ENCODE measurements at places on chromosomes 1 and 21. TPM values are rescaled to one million over a fixed set of nuclear protein-coding genes. Genes with fewer than 3 reads are reported as not detected.

Gene A3GALT2
- total RNA-seq, result not detected

Gene DYNLT5
- total RNA-seq, result 4.0 TPM

Gene CFAP74
- not detected for total RNA-seq

DNA sequence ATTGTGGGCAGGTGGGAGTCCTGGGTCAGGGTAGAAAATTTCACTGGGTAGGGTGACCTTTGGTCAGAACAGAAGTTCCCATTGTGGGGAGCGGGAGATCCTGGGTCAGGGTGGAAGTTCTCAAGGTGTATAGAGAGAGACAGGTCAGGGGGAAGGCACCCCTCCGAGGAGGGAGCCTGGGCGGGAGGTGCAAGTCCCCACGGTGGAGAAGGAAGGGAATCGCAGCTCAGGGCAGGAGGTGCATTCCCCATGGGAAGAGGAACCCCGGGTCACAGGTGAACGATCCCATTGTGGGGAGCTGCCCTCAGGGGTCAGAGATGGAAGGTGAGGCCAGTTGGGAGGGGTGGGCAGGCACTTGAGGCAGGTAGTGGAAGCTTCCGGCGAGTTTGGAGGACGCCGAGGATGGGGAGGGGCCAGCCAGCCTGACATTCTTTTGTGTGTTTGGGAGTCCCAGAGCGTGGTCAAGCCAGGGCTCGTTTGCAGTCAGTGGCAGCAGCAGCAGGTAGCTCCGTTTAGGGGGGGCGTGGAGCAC is 637 bp downstream of the LYPLA2 start:
- peak; percentile 78 for DNase-seq

DNA sequence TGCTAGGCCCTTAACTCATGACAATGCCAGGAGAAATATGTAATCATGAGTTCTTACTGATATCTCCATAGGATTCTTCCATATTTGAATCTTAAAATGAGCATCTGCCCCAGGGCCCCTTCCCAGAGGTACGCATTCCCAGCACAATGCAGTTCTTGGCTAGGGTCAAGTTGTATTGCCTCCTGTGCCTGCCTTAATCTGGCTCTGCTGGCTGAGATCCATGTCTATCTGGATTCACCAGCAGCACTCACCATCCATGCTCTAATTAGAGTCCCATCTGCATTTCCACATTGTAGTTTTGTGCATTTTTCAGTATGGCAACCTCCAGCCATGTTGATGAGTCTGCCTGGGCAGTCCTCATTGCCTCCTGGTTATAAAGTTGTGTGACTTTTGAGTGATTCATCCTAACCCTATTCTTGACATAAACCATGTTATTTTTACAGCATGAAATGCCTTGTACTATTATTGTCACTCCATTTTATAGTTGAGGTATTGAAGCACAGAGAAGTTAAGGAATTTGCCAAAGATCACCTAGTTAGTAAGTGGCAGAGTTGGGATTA is 55.9 kb downstream of the CAMSAP2 start:
- DNase-seq, result no peak

DNA sequence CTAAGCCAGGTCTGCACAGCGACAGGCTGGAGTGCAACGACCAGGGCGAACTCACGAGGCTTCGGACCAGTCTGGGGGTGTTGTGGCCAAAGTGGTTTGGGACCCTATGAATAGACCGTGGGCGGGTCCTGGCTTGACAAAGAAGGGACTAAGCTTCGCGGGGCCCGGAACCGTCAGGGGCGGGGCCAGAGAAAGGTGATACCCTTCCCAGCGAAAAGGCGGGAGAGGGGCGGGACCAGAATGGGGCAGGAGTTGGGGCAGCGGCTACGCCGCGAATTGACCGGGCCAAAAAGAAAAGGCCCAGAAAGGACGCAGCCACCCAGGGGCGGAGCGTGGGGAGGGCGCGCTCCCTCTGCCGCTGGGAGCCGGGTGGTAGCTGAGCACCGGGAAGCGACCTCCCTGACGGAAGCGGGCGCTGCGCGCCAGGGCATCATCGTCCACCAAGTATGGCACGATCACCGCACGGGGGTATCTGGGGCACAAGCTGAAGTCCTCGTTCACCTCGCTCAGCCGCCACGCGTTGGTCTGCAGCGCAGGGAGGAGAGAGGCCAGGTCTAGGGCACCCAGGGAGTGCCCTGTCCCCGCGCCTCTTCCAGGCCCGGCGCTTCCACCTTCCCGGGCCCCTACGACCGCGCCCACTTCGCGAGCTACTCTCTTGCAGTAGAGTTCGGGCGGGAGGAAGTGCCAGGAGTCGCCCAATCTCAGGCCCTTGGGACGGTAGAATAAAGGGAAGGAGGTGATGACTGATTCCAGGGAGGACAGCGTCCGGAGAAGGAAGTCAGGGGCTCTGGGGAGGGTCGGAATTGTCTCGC is 6.7 kb upstream of the FAM167B start:
- DNase-seq, result peak; percentile 84

DNA sequence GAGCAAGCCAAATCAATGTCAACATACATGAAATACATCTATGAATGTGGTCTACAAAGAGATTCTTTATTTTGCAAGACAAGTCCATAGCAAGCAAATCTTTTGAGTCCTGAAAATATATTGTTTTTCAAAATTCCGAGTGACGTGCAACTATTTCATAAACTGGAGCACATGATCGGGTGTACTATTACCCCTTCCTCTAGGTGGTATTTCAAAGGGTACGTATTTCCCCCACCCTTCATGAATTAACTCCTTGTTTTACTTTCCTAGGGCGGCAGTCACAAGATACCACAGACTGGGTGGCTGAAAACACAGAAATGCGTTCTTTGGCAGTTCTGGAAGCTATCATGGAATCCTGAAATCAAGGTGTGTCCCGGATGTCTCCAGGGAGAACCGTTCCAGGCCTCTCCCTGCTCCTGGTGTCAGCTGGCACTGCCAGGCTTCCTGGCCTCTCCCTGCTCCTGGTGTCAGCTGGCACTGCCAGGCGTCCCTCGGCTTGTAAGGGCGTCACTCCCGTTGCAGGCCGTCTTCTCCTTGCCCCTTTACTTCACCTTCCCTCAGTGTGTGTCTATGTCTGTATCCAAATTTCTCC is 55.3 kb downstream of the RIPK4 start:
- DNase-seq, result no peak

DNA sequence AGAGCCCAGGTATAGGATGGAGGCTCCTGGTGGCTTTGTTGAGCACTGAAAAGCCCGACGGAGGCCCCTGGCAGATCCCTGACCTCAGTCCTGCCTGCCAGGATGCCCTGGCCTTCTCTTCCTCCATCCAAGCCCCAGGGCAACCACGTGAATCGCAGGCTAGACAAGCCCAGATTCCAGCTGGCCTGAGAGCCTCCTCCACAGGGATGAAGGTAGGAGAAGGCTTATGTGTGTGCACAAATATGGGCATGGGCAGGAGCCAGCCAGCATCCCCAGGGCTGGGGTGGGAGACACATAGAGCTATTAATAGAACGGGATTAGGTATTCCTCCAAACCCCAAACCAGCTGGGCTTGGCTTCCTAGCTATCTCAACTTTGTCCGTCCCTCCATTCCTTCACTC is 4.0 kb upstream of the EXTL1 start:
- no peak for DNase-seq

- DNase-seq, result no peak
These were observed 276.8 kb downstream of the TBX15 start for GRCh38 chr1:118711356-118711755.

DNA sequence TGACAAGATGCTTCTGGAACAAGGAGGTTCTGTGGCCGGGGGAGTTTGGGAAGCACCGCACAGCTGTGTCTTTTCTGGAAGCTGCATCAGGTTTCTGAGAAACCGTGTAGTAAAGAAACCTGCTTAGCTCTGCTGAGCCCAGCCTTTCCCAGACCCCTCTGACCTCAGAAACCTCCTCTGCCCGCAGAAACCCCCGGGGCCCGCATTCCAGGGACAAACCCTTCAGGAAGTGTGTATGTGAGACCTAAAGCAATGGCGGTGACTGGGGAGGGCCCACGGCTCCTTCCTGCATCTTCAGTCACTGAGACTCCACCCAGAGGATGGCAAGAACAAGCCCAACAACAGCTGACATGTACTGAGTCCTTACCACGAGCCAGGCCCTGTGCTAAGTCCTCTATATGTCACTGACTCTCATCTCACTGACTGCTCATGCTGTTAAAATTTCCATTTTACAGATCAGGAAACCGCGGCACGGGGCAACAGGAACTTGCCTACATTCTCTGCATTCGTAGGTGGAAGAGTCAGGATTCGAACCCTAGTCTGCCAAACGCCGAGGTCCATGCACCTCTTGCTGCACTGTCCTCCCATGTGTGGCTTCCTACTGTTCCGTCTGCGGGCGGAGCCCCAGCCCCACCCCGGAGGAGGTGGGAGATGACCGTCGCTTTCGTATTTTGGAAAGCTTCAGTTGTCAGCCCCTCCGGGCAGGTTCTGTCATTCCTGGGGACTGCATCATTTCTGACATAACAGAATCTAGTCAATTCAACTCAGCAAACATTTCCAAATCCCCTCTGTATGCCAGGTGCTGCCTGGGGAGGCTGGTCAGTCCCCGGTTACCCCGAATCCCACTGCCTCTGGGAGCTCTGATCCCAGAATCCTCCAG is 73.3 kb upstream of the KLHDC7A start:
- DNase-seq, result peak; percentile 38

- no peak for DNase-seq
These were observed 22.1 kb upstream of the GBP2 start for GRCh38 chr1:89147678-89148658.

DNA sequence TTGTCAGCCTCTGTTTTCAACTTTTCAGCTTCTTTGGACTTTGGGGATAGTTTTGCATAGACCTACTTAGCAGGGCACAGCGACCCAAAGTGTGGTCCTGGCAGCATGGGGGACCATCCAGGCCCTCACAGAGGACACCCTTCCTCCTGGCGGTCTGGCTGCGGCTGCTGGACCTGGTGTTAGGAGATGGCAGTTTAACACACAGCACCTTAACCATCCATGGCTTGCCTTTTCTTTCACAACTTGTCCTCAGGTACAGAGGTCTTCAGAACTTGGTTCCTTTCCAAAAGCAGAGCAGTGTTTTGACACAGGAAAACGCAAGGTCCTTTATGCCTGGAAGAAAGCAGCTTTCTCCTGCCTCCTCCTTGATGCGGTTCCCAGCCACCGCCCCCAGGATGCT is 68.1 kb downstream of the RHOU start:
- DNase-seq, result no peak

- DNase-seq, result no peak
These were observed 237.1 kb downstream of the SLC45A1 start for GRCh38 chr1:8554956-8555534.
